ENCODE measurements at places on chromosomes 2 and 18. TPM values are rescaled to one million over a fixed set of nuclear protein-coding genes. Genes with fewer than 3 reads are reported as not detected.
A peak's percentile ranks its signal among the peaks of the same experiment; 100 is the strongest.

GRCh38 chr18:48962994-48963561 lies 12.3 kb upstream of the SMAD7 start:
- no peak for DNase-seq

DNA sequence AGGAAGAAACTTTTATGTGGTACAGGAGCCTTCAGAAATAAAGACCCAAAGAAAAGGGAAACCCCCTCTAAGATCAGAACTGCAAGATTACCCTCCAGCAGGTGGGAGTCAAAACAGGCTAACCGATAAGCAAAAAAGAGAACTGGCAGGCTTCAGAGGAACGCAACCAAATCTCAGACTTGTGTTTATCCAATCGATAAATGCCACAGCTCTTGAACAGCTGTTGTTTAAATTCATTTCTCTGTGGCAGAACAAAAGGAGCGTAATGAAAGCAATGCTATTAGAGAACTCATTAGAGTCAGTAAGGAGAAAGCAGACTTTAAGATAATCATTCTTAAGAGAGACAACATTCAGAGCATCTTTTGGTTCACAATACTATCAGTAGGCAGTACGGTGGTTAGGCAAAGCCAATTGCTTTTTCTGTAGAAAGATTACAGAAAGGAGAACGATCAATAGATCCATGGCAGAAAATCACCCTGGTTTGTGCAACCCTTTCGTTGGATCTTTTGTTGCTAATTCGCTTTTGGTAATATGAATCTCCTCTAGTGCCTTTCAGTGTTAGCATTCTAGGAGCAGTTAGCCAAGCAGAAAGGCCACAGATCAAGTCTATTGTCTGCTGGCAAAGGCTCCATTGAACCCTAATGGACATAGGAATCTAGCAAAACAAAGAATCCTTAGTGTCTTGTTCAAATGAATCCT lies 476.4 kb upstream of the CHST9 start:
- DNase-seq: no peak

GRCh38 chr2:24085200-24085489 lies 511 bp upstream of the TP53I3 start:
- DNase-seq: no peak

GRCh38 chr18:26711756-26712155 lies 153.8 kb downstream of the AQP4 start:
- DNase-seq: no peak

DNA sequence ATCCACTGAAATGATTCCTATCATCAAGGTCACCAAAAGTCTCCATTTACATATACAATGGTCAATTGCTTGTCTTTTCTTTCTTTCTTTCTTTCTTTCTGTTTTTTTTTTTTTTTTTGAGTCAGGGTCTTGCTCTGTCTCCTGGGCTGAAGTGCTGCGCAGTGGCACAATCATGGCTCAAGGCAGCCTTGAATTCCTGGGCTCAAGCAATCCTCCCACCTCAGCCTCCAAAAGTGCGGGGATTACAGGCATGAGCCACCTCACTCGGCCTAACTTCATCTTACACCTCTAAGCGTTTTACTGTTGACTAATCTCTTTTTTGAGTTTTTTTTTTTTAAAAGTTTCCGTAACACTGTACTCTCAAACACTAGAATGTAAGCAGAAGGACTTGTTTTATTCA lies 867 bp downstream of the SF3B6 start:
- DNase-seq: no peak

DNA sequence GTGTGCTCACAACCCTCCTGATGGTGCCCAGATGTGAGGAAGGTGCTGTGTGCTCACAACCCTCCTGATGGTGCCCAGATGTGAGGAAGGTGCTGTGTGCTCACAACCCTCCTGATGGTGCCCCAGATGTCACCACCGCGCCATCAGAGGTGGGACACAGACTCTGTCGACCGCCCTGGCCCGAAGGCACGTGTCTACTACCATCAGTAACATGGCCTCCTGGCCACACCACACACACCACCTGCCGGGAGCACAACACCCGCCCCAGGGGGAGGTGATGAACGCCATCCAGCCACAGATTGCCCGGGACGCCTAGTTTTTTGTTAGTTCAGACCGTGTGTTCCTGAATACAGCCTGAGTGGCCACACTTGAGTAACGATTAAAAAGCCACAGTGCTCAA lies 24.5 kb downstream of the HDAC4 start:
- DNase-seq: no peak

- DNase-seq: no peak
Observed at GRCh38 chr2:174835797-174836255, 71.6 kb upstream of the CHRNA1 start.

GRCh38 chr18:44035554-44035953 lies 645.1 kb upstream of the SETBP1 start:
- no peak for DNase-seq

- peak; percentile 64 for DNase-seq
Observed at GRCh38 chr18:9898792-9899549, 13.2 kb downstream of the TXNDC2 start.

GRCh38 chr18:55455938-55456337 lies 132.1 kb downstream of the TCF4 start:
- DNase-seq: no peak

- DNase-seq: peak; percentile 66
Observed at GRCh38 chr2:127196998-127197397, 23.1 kb downstream of the CYP27C1 start.

DNA sequence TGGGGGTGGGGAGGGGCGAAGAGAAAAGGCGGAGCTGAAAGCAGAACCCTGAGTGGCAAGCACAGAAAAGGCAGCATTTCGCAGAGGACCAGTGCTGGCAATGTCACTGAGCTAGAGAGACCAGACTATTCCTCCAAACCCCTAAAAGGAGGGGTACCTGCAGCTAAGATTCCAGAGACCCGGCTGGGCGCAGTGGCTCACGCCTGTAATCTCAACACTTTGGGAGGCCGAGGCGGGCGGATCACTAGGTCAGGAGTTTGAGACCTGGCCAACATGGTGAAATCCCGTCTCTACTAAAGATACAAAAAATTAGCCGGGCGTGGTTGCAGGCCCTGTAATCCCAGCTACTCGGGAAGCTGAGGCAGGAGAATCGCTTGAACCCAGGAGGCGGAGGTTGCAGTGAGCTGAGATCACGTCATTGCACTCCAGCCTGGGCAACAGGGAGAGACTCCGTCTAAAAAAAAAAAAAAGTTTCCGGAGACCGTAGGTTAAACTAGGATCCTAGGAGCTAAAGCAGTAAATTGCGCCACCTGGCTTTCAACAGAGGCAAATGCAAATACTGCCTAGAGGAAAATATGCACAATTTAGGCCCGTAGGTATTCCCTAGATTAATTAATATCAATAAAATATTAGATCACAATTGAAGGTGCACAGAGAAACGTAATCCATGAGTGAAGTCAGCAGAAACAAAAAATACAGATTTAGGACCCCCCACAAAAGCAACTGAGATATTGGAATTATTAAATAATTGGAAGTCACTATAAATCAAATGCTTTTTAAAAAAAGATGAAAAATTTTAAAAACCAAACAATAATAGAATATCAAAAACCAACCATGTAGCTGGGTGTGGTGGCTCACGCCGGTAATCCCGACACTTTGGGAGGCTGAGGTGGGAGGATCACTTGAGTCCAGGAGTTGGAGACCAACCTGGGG lies 4.9 kb downstream of the UCN start:
- peak; percentile 70 for DNase-seq

GRCh38 chr2:96816836-96817702 lies 1.0 kb downstream of the CNNM3 start:
- no peak for DNase-seq

DNA sequence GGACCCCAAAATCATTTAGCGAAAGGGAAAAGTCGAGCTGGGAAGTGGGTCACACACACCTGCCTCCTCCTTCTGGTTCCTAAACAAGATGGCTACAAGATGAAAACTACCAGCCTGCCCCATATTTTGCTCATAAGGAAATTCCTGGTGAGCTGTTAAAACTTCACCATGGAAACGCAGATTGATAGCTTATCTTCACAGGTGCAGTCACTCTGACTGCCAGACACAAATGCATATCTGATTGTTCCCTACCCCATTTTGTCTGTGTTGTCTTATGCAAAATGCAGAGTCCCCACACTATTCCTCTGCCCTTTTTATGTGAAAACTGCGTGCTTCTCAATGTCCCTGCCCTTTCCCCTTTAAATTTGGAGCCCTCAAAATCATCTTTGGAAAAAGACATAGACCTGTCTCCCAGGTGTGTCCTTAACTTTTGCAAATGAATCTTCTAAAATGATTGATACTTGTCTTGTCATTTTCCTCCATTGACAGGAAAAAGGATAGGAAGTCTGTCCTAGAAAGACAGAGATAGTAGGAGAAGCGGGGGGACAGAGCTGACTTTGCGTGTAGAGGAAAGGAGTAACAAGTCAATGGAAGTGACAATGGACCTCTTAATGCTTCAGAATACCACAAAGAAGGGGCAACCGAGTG lies 38.9 kb upstream of the THOC1 start:
- DNase-seq: no peak

DNA sequence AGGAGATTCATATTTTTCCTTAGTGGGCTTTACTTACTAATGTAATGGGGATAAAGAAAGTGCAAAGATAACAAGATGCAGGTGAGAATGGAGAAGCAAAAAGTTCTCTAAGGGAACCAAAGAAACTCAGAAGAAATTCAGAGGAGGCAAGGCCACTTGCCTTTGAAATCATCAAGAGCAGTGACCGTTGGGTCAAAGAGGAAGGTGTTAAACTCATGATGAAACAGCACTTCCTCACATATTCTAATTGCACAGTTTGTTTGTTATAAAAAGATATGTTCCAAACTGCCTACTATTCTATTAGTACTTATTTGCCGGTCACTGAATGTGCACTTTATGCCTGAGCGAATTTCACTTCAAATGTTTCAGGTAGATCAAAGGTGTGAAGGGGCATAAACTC lies 975.1 kb downstream of the BCL11A start:
- DNase-seq: no peak

DNA sequence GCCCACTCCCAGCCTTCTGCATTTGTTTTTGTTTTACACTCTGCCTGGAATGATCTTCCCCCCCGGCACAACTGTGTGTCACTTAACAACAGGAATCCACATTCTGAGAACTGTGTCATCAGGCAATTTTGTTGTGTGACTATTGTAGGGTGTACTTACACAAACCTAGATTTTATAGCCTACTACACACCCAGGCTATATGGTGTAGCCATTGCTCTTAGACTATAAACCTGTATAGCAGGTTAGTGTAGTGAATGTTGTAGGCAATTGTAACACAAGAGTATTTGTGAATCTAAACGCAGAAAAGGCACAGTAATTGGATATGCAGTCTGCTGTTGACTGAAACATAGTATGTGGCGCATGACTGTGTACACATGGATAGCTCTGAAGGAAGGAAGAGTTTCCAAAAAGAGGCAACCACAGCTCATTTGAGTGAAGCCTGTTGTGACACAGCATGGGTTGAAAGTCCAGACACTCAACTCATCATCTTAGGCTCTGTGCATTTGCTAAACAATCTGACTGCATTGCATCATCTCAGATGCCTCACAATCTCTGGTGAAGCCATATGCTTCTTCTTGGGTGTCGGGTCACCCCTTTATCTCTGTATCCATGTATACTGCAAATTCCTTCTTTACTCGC lies 506.6 kb upstream of the SPHKAP start:
- DNase-seq: no peak

GRCh38 chr2:98149333-98149697 lies 62.3 kb downstream of the VWA3B start:
- DNase-seq: peak; percentile 24

DNA sequence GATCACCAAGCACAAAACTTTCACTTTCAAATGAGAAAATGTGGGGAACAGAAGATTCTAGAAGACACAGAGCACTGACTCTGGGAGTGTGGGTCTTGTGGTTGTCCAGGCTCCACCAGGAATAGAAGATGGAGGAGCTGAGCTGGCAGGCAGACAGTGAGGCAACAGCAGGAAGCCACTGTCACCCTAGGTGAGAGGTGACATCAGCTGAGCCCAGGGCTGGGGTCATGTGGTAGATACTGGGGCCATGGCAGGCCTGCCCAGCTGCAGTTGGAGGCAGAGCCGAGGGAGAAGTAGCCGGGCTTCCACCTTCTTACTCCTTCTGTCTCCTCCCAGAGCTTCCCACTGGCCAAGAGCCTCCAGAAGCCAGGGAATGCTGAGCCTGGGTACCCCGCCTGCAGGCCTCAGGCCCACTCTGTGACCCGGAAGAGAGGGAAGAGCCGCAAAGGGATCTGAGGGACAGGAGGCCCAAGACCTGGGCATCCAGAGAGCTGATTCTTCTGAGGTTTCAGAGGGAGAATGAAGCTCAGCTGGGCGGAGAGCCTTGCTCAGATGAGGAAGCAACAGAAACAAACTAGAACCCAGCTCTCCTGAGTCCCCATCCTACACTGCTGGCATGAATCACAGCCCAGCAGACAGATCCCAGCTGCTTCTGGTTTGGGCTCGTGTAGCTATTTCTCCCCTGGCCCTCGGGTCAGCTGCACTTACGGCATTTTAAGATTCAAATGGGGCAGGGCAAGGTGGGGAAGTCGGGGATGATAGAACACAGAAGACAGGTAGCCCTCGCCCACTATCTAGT lies 39.8 kb upstream of the ASAP2 start:
- DNase-seq: no peak

DNA sequence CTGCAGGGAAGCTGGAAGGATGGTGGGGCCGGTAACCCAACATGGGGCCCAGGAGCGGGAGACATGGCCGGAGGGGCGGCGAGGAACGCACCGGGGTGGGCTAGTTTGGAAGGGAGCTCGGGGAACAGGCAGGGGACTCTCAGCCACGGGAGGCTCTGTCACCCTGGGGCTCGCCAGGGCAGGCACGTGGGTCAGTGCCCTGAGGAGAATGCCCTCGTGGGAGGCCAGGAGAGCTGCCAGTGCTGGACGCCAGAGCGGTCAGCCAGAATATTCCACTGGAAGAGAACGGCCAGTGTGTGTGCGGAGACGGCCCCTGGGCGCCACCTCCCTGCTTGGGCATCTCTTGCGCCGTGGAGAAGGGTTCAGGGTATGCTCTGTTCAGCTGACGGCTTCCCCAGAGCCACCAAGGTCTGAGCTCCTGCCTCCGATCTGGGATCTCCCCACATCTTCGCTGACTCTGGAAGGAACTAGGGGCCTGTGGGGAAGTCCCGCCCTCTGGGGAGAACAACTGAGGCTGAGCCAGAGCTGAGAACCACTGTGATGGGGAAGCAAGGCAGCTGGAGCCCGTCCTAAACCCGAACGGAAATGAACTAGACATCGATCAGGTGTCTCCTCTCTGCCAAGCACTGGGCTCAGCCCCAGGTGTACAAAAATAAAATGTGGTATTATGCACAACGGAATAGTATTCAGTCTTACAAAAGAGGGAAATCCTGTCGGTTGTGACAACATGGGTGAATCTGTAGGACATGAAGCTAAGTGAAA lies 49.3 kb downstream of the TNP1 start:
- no peak for DNase-seq

GRCh38 chr18:70037431-70038061 lies 89.9 kb upstream of the CD226 start:
- no peak for DNase-seq

GRCh38 chr18:74256190-74256589 lies 35.6 kb downstream of the CYB5A start:
- no peak for DNase-seq

GRCh38 chr2:227511239-227511930 lies 39.4 kb downstream of the AGFG1 start:
- no peak for DNase-seq

Gene ALK
- total RNA-seq: not detected

Gene ABCG8
- 0.05 TPM for total RNA-seq

Gene CRYGD
- not detected for total RNA-seq

Gene SULT1C4
- not detected for total RNA-seq

Gene LAMA1
- total RNA-seq: 0.05 TPM

Gene GPR35
- 4.2 TPM for total RNA-seq

Gene KRTCAP3
- total RNA-seq: 65.7 TPM

Gene ANKRD30B
- not detected for total RNA-seq

Data from HCT116 (cell line).